Cortex of kidney (tissue), 1 donor: ENCODE measurements at places on chromosomes 4 and X.

DNA sequence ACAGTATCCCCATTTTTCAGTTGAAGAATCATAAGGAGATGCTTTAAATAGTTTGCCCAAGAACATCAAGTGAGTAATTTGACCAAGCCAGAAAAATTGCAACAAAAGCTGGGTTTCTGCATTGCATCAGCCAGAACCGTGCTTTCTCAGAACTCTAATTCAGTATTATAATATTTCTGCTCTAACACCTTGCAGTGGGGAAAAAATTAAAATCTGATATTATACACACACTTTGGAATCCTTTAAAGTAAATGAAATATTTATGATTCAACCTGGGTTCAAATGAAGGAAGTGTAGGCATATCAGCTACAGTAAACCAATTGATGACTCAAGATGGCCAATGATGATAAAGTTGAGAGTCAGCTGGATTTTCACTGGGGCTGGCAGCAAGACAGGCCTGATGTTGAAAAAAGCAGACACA, 387.6 kb upstream of the ZFP42 start:
- no peak for DNase-seq

- no peak for DNase-seq
Measured at GRCh38 chr4:131207589-131207988, 1941.5 kb upstream of the PCDH10 start.

GRCh38 chrX:49266523-49267445, 2.3 kb upstream of the FOXP3 start:
- no peak for DNase-seq

GRCh38 chrX:154304846-154305245, 9.3 kb downstream of the TKTL1 start:
- no peak for DNase-seq

GRCh38 chrX:118215346-118215745, 98.7 kb upstream of the KLHL13 start:
- no peak for DNase-seq

GRCh38 chrX:48826876-48827653, 752 bp downstream of the ERAS start:
- no peak for DNase-seq

DNA sequence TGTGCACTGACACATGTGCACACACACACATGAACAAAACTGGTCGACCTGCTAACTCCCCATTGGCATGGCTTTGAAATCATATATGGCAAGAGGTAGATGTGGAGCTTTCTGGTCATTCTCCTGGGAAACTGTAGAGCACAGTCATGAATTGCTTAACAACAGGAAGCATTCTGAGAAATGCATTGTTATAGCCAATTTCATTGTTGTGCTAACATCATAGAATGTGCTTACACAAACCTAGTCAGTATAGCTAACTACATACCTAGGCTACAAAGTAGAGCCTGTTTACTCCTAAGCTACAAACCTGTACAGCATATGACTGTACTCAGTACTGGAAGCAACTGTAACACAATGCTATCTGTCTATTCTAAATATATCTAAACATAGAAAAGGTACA, 134.2 kb upstream of the SH3RF1 start:
- DNase-seq: no peak

- no peak for DNase-seq
Measured at GRCh38 chr4:22482250-22483127, 33.4 kb downstream of the ADGRA3 start.

GRCh38 chrX:2348211-2348610, 152.6 kb downstream of the DHRSX start:
- DNase-seq: no peak

GRCh38 chr4:39369301-39369700, 3.1 kb upstream of the RFC1 start:
- DNase-seq: no peak

DNA sequence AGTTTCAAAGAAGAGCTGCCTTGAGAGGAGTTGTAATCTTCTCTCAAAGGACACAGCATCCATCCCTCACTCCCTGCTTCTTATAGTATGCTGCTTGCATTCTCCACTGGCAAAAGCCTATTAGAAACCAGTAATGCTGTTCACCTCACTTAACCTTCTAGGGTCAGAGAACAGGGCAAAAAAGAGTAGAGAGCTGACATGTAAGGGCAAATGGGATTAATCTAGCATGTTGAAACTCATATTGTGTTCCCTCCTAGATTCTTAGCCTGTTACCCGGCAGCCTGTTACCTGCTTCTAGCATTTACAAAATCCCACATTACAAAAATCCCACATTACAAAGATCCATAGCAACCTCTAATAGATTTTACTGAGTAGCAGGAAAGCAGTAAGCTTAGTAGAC, 244.7 kb downstream of the SLC7A11 start:
- no peak for DNase-seq

DNA sequence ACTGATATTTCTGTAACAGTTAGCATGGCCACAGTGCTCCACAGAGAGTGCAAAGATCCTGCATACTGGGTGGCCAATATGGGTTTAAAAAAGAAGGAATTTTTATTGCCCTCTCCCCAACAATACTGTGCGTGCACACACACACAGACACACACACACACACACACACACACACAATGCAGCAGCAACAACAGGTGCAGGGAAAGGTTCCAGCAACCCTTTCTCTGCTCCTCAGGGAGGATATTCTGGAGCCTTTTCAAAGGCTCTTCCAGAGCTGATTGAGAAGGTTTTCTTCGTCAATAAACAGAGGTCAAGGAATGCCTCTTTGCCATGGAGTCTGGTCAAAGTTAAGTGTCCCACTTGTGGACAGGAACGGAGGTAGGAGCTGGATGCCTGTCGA, 84.8 kb upstream of the ZFP42 start:
- DNase-seq: no peak

GRCh38 chr4:44916411-44916810, 190.1 kb upstream of the GNPDA2 start:
- DNase-seq: no peak

DNA sequence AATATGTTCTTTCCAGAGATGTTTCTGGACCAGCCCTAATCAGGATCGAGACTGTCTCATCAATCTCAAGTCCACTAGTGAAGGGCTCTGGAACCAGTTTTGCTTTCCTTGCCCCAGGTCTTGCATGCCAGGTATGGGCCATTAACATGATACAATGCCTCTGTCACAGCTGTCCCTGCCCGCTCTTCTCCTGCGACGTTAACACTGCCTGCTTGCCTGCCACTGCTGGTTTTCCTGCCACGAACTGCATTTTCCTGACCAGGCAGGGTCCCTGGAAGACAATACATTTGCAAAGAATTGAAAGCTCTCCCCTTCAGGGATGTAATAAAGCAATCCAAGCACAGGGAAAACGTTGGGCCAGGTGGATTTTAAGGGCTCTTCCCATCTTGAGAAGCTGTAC, 200.3 kb downstream of the MID1 start:
- DNase-seq: no peak

GRCh38 chrX:111013778-111014455, 82.1 kb upstream of the PAK3 start:
- DNase-seq: no peak

DNA sequence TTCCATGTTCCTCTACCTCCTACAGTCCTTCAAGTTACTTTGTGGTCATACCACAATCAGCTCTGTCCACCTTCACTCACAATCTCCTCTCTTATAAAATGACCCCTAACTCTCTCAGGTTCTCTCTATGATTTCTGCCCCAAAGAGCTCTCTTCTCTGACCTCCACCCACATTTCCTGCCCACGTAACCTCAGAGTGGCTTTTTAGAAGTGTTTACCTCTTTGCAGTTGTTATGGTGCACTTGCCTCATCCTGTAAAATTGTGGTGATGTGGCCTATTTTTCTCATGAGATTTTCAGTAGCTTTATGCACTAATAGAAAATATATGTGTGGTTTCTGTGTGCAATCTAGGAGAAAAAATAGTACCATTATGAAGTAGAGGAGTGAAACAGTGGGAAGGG, 215.8 kb downstream of the PACRGL start:
- DNase-seq: no peak

DNA sequence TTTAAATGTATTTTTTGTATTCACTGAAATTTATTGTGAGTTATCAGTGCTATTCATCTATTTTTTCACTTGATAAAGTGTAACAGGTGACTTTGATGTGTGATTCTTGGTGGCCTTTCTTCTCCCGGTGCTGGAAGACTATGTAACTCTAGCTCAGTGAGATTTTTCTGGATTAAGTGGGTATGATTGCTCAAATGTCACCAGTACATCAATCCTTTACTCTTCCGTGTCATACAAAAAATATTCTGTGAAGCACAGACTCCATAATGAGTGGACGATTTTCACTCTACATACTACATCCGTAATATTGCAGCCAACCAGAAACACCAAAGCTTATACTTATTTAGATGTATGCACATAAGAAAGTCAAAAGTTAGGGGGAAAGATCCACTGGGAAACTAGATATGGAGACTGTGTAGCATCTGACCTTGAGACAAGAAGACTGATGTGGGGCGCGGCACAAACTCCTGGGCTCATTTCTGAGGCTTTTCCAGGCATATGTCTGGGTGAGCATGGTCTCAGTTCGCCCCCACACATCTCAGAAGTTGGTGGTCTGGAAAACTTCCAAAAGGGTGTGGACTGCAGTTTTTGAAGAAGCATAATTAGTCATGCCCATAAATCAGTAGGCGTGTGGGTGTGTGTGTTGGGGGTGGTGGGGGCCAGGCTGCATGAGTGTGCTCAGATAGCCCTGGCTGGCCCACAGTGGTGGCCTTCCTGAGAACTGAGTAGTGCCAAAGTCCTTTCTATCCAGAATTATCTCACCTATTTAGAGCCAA, 53.9 kb upstream of the TENM3 start:
- no peak for DNase-seq

- no peak for DNase-seq
Measured at GRCh38 chrX:77668391-77669237, 117.4 kb downstream of the ATRX start.

- no peak for DNase-seq
Measured at GRCh38 chr4:141213550-141213991, 7.1 kb upstream of the ZNF330 start.

DNA sequence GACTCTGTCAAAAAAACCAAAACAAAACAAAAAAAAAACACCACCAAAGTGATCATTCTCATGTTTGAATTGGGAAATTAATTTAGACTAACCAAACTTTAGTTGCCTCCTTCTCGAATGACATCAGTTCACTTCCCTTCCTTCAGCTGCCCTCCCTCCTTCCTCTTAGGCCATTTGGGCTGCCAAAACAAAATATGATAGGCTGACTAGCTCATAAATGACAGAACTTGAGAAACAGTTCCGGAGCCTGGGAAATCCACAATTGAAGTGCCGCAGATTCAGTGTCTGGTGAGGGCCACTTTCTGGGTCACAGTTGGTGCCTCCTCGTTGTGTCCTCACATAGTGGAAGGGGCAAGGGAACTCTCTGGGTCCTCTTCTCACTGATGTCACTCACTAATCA, 16.1 kb upstream of the WAS start:
- no peak for DNase-seq

- no peak for DNase-seq
Measured at GRCh38 chr4:112114452-112114851, 30.8 kb upstream of the FAM241A start.

- DNase-seq: no peak
Measured at GRCh38 chrX:28552322-28552721, 34.9 kb upstream of the IL1RAPL1 start.

DNA sequence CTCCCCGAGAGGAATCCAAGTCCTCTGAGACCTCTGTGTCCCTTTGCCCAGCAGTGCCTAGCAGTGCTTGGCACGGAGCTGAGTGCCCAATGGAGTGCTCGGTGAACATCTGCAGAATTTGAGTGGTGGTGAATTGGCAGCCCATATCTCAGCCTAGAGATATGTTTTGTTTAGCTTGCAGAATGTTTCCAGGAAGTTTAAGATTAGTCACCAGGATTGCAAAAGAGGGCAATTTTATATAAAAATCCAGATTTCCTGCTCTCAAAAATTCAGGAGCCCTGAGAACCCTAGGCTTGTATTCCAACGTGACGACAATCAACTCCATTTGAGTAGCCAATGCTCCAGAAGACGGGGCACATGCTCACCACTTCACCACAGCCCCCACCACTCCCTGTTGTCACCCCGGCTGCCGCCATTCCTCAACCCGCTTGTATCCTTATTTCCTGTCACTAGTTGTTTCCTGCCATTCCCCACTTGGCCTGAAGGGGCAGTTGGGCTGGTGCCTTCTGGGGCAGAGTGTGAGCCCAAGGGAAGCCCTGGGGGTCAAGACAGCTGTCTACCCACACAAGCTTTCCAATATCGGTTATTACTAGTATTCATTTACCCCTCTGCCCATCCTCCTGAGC, 116.9 kb downstream of the EFNB1 start:
- no peak for DNase-seq

DNA sequence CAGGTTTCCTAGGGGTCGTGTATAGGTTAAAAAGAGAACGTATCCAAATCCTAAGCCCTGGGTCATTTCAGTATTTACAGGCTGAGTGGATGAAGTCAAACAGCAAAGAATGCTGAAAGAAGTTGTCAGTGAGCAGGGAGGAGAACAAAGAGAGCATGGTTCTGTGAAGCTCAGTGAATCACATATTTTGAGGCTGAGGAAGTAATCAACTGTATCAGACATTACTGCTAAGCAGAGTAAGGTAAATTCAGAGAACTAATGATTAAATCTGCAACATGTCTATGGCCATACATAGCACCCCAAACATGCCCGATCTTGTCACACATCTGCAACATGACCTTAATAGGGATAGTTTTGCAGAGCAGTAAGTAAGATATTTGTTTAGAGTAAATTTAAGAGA, 1130.3 kb downstream of the RAPGEF2 start:
- no peak for DNase-seq

DNA sequence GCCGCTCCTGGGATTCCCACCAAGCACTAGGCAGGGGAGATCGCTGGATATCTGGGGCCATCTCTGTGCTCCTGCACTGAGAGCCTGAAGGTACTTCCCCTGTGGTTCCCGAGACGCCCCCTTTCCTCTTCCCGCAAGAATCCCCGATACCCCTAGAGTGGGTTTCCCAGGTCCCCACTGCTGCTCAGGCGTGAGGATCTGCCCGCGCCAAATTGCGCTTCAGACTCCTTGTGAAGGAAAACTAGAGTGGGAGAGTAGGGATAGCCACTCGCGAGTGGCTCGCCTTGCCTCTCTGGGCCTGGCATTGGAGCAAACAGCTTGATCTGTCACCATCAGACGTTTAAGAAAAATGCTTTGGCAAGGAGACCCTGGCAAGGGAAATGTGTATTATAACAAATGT, 1.5 kb downstream of the IL1RAPL2 start:
- no peak for DNase-seq

DNA sequence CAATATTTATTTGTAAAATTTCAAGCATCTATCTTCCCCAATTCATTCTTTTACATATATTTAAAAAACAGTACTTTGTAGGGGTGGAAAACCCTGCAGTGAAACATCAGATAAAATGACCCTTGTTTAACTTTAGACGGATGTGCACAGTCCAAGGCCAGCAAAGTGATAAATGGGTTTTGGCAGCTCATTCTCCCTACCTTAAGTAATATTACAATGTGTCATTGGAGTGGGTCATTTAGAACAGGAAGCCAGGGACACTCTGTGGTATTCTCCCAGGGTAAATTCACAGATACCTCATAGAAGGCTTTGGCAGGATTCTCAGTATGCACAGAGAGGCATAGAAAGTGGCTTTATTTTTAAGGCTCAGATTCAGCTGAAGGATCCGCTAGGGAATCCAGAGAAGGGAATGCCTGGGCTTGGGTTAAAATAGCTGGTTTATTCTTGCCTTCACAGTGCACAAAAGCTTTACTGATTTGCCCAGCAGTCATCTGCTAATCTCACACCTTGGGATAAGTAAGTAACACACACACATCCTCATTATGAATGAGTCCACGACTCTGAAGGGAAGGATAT, 206.7 kb downstream of the RASL11B start:
- no peak for DNase-seq

- no peak for DNase-seq
Measured at GRCh38 chr4:40956721-40957255, 207.0 kb downstream of the NSUN7 start.

GRCh38 chr4:161121451-161121850, 1042.3 kb downstream of the FSTL5 start:
- no peak for DNase-seq
